Fibroblast of upper back skin (primary cell): ENCODE measurements at places on chromosomes 4 and X.
A peak's percentile ranks its signal among the peaks of the same experiment; 100 is the strongest.

DNA sequence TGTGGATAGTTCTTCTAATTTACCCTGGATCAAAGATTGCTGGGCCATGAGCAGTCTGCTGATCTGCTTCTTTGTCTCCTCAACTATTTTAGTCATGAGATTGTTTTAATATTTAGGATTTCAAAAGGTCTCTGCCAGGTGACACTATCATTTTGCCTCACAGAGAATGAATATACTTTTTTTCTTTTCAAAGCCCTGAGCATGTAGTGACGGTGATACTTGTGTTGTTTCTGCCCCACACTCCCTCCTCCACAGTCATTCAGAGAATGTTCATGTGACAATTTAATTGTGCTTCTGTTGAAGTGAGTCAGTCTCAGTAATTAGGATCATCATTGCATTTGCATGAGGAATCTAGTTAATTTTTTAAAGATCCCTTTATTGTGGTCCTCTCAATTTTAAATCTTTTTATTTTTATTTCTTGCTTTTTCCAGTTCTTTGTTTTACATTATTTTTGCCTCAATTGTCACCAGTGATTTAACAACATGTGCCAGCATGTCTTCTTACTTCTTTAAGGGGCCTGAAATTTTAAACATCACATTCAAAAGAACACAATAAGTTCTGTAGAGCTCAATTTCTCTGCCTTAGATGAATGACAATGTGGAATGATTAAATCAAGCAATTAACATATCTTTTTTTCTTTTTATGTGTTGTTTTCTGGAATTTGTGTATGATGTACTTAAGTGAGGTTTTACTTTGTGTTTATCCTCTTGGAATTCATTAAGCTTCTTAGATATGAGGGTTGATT is 12.3 kb downstream of the MMRN1 start:
- DNase-seq, result peak; percentile 0

DNA sequence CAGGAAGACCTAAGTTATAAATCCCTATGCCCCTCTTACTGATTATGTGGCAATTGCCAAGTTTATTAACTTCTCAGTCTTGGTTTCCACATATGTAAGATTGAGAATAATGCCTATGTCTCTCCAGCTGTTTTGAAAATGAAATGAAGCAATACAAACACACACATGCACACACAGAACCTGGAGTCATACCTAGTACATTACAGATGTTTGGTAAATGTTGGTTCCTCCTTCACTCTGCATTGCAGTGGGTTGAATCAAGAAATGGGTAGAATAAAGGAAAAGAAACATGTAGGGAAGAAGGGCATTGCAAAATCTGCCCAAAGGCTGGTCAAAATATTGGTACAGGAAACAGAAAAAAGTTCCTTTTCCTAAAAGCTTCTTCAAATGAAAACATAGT is 309.9 kb upstream of the EMCN start:
- no peak for DNase-seq

DNA sequence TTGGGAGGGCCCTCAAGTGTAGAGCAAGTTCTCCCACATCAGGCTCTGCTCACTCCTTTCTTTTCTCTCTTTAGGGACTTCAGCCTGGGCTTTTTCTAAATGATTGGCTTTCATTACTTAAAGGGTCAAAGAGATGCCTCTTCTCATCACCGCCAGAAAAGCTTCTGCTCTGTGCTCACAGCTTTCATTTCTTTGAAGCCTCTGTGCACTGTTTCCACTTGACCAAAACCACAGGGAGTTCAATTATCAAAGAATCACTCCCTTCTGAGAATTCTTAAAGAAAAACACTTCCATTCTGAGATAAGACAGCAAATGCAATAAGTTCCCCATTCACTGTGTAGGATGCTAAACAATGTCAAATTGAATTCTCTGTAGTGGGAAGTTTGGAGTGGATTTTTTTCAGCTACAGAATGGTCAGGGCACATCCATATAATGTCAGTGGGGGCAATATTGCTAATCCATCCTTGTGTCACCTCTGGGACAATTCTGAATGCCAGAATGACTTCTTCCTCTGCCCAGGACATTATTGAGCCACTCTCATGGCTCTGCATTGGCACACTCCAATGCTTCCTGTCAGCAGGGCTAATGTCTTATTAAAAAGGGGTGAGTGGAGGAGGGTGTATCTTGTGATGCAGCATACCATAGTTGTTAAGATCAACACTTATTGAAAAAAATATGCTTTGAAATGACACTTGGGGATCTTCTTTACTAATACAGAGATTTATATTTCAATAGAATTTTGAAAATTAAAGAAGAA is 217.6 kb downstream of the SNCA start:
- DNase-seq, result no peak

DNA sequence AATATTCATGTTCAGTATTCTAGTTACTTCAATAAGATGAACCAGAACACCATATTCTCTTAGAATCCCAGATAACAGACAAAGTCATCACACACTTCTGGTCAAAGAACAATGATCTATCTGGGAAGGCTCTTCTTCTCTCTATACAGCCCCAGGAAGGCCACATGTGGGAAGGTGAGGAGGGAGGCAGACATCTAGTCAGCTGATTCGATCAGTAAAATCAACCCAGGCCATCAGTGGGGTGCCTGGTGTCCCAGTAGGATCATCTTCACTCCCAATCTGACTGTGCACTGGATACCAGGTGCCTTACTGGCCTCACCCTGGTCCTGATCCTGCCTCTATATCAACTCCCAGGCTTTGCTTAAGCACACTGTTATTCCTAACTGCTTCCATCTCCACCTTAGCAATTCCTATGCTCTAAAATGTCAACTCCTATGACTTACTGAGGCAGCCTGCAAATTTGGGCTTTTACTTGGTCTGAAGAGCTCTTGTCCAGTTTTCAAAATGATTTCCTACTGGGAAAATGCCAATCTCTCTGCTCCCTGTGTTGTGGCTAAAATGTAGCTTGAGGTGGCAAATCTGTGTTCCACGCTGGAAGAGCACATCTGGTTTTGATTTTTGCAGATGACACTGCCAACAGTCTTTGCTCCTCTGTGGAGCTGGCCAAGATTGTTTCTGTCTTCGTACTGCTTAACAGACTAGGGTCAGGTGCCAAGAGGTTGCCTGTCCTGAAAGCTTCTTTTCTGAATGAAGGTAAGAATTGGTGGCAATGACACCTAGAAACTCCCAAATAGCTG is 128.7 kb downstream of the MGST2 start:
- peak; percentile 70 for DNase-seq
